Bladder microvascular endothelial cell (primary cell): ENCODE measurements at places on chromosomes 6 and 20. TPM values are rescaled to one million over a fixed set of nuclear protein-coding genes. Genes with fewer than 3 reads are reported as not detected.

Gene THBS2
- total RNA-seq = 1.2 and 5.7 TPM in 2 replicates

Gene KCNK15
- 0.06 TPM in 1 of 2 replicates, not detected in the other for total RNA-seq

Gene ESR1
- not detected in 2 replicates for total RNA-seq

Gene HCK
- total RNA-seq = 0.06 TPM in 1 of 2 replicates, not detected in the other

Gene SIRPB2
- total RNA-seq = 1.3 and 2.8 TPM in 2 replicates

Gene FAM162B
- 0.16 and 3.5 TPM in 2 replicates for total RNA-seq

Gene TOX2
- 0.97 and 1.7 TPM in 2 replicates for total RNA-seq

Gene PLCB1
- 20.7 and 33.4 TPM in 2 replicates for total RNA-seq

Gene PTCHD4
- 4.2 and 18.9 TPM in 2 replicates for total RNA-seq

Gene ZNF391
- total RNA-seq = 0.16 and 0.50 TPM in 2 replicates

Gene DDX43
- 0.32 and 0.94 TPM in 2 replicates for total RNA-seq

Gene MUC21
- total RNA-seq = not detected in 2 replicates

Gene FOXC1
- total RNA-seq = 3.2 and 6.9 TPM in 2 replicates

Gene CLPSL2
- total RNA-seq = not detected in 2 replicates

Gene RPS21
- 639 and 784 TPM in 2 replicates for total RNA-seq

Gene MAPK13
- 2.4 and 5.0 TPM in 2 replicates for total RNA-seq
